ENCODE measurements at places on chromosomes 1 and 21.

DNA sequence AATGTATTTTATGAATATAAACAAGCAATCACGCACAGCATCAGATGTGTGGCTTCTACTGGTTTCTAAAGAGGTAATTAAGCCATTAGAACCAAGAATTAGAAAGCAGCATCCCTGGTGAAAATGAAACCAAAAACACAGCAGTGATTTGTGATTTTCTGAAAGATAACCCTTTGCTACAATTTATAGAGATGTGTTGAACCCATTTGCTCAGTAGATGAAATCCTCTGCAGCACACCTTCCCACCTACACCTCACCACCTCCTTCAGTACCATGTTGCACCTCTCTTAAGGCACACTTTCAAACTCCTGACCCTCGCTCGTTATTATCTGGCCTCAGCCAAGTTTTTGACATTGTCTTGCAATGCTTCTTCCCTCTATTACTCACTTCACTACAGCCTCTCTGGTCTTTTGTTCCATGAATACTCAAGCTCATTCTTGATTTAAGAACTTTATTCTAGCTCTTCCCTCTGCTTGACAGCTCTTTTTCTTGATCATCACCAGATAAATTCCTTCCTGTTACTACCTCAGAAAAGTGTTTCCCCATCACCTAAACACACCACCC lies 38.6 kb downstream of the NSL1 start:
- no peak overlapping the region for H3K27ac ChIP-seq
- no peak overlapping the region for H3K4me3 ChIP-seq
- 0 out of 2 replicates have a peak, but pooled peaks cover 10% of the 10 kb centered on the region for H3K4me1 ChIP-seq
- H3K27me3 ChIP-seq, result no peaks in the 10 kb centered on the region
- DNase-seq, result no peak

- no peaks in the 10 kb centered on the region for H3K36me3 ChIP-seq
- no peaks in the 10 kb centered on the region for H3K4me1 ChIP-seq
- H3K4me3 ChIP-seq, result no peak overlapping the region
- DNase-seq, result no peak
Observed at GRCh38 chr1:232437510-232437909, 192.4 kb downstream of the SIPA1L2 start.

- DNase-seq, result no peak
- H3K27ac ChIP-seq, result no peak overlapping the region
- no peak overlapping the region for H3K4me3 ChIP-seq
- H3K27me3 ChIP-seq, result no peaks in the 10 kb centered on the region
- H3K4me1 ChIP-seq, result peaks cover 59% of the 10 kb centered on the region
Observed at GRCh38 chr1:88169939-88170338, 514.1 kb upstream of the PKN2 start.

GRCh38 chr21:37071561-37072273 lies 1.2 kb downstream of the PIGP start:
- peak overlapping the region; percentile 92 for H3K4me3 ChIP-seq
- H3K36me3 ChIP-seq, result no peaks in the 10 kb centered on the region
- peaks cover 39% of the 10 kb centered on the region for H3K4me1 ChIP-seq

DNA sequence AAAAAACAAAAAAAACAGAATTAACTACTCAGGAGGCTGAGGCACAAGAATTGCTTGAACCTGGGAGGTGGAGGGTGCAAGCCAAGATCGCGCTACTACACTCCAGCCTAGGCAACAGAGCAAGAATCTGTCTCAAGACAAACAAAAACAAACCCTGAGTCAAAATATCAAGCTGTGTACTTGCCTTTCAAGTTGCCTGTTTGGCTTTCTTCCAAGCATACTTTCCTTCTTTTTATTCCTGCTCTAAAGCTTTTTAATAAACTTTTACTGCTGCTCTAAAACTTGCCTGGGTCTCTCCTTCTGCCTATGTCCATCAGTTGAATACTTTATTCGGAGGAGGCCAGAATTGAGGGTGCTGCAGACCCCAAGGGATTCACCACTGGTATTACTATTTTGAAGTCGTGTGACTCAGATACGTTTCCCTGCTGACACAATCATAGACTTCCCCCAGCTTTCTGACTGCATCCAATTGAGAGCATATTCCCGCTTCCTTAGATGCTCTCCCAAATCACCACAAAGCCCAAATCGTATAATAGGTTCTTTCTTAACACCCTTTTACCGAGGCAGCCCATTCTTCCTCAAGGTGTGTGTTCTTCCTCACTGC lies 3.5 kb upstream of the ACBD6 start:
- no peak overlapping the region for H3K4me3 ChIP-seq
- H3K27me3 ChIP-seq, result no peaks in the 10 kb centered on the region
- H3K4me1 ChIP-seq, result peaks cover 15% of the 10 kb centered on the region
- no peaks in the 10 kb centered on the region for H3K36me3 ChIP-seq
- DNase-seq, result no peak

- no peaks in the 10 kb centered on the region for H3K4me1 ChIP-seq
- no peaks in the 10 kb centered on the region for H3K27me3 ChIP-seq
- no peak for DNase-seq
- no peak overlapping the region for H3K27ac ChIP-seq
- no peaks in the 10 kb centered on the region for H3K36me3 ChIP-seq
Observed at GRCh38 chr1:241323514-241324195, 33.4 kb downstream of the RGS7 start.

DNA sequence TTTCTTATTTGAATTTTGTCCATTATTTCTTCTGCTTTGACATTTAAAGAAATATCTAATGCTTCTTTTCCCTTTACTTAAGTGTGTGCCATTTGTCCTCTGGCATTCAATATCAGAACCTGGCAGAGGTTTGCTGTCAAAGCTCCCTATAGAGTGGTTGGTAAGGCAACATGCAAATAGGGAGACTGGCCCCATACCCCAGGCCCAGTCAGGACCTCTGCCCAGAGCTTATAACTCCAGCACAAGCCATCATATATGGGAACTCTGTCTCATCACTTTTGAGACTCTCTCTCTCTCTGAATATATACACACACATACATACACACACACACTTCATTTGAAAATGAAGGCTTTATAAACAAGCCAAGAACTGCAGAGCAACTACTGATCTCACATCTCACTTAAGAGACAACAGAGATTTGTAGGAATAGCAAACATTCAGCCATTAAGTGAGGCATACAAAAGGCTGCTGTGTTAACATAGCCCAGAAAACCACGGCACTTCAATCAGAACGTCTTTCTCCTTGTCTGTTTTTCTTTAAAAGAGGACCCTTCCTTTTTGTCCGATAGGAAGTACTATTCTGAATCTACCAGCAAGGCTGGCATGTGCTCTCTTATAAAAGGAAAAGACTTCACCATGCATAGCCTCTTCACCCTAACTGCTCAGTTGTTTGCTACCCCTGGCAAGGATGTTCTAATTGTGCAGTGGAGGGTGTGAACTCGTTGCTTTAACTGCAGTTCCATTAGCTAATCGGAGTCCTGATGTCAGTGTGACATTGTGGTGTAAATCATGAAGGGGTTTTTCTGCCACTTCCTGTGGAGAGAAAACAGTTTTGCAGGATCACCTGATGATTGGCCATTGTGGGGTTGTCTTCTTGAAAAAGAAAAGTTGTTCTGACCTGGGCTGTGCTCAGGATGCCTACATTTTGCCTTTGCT lies 101.7 kb downstream of the NR5A2 start:
- no peaks in the 10 kb centered on the region for H3K36me3 ChIP-seq
- no peak for DNase-seq
- no peak overlapping the region for H3K4me3 ChIP-seq

DNA sequence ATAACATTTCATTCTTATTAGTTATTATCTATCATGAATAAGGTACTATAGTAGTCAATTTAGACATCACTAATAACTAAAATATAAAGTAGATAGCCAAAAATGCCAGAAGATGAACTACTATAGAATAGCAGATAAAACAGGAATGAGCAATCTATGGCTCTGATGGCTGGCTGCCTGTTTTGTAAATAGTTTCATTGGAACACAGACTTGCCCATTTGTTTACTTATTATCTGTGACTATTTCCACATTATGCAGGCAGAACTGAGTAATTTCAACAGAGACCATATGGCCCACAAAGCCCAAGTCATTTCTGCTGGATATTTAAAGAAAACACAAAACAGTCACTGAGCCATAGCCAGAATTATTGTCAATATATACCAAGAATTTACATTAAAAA lies 222.1 kb downstream of the COL24A1 start:
- H3K36me3 ChIP-seq, result no peaks in the 10 kb centered on the region
- no peak overlapping the region for H3K4me3 ChIP-seq
- H3K4me1 ChIP-seq, result no peaks in the 10 kb centered on the region
- no peak overlapping the region for H3K27ac ChIP-seq

- H3K27me3 ChIP-seq, result no peaks in the 10 kb centered on the region
- H3K4me1 ChIP-seq, result peaks cover 71% of the 10 kb centered on the region
- H3K36me3 ChIP-seq, result no peaks in the 10 kb centered on the region
- peak overlapping the region; percentile 34 for H3K4me3 ChIP-seq
- H3K27ac ChIP-seq, result peak overlapping the region; percentile 65
- DNase-seq, result peak; percentile 91
Observed at GRCh38 chr1:178916448-178917174, 45.7 kb upstream of the ANGPTL1 start.

DNA sequence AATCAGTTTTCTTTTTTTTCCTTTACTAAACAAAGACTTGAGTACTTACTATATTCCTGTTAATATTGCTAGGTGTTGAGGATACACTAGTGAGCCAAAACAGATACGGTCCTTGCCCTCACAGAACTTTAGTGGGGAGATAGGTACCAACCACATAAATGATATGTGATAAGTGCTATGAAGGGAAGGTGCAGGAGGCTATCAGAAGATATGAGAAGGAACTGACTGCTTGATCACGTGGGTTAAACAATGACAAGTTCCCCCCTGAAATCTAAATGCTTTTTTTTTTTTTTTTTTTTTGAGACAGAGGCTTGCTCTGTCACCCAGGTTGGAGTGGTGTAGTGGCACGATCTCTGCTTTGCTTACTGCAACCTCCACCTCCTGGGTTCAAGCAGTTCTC lies 25.0 kb downstream of the RBM15 start:
- no peak overlapping the region for H3K4me3 ChIP-seq
- peaks cover 4% of the 10 kb centered on the region for H3K36me3 ChIP-seq
- no peaks in the 10 kb centered on the region for H3K27me3 ChIP-seq
